ENCODE measurements at places on chromosomes 13 and 19.

GRCh38 chr19:2428321-2428690, 920 bp upstream of the TIMM13 start:
- DNase-seq = no peak

DNA sequence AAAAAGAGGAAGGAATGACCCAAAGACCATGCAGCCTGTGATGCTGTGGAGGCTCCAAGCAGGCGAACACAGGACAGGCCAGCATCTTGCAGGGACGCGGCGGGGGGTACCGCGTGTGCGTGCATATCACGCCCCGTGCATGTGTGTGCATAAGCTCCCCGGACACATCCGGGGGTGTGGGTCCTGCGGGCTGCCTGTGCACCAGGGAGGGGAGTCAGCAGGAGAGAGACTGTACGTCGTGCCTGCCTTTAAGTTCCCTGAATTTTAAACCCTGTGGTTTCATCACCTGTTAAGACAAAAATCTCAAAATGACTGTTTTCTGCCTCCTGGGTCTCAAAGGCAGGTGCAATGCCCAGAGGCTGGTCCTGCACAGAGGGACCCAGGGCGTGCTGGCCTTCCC, 16.6 kb downstream of the ADAT3 start:
- DNase-seq = no peak

DNA sequence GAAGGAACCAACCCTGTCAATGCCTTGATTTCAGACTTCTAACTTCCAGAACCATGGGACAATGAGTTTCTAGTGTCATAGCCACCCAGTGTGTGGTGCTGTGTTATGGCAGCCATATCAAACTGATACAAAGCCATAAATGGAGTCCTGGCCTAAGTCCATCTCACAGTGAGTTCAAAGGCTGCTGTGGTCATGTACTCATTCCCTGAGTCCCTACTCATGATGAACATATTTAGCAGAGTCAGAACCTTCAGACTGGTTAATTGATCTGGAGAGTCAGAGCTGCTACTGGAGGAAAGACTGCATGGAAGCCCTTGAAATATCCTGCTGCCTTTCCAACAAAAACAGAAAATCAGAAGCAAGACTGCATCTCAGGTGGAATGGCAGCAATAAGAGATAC, 39.2 kb upstream of the CSNK1A1L start:
- DNase-seq = no peak

DNA sequence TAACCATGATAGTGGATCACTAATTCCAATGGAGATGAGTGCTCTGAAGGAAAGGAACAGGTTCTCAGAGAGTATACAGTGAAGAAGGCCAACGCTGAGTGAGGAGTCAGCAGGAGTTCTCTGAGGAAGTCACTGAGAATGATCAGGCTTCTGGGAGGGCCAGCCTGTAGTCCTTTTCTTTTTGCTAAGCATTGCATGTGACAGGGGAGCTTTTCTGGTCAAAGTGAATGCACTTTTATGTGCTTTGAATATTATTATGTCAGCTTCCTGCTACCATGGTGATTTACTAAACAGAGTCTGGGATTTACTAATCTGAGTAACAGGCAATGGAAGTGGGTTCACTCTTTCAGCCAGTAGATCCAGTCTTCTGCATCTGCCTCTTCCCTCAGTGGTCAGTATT, 81.1 kb upstream of the SERP2 start:
- no peak for DNase-seq

- DNase-seq = no peak
Measured at GRCh38 chr13:46639033-46639981, 86.3 kb downstream of the LRCH1 start.

- no peak for DNase-seq
Measured at GRCh38 chr19:31335716-31336115, 13.5 kb downstream of the TSHZ3 start.

Data from stimulated activated CD4-positive, alpha-beta T cell treated with anti-CD3 and anti-CD28 coated beads, Interleukin-15, amount 100 ng/mL, for 24 hours (primary cell).